ENCODE measurements at places on chromosomes 12 and 14. TPM values are rescaled to one million over a fixed set of nuclear protein-coding genes. Genes with fewer than 3 reads are reported as not detected.

Gene A2M
- total RNA-seq: not detected

Gene CLEC14A
- not detected for total RNA-seq

Gene SLC2A14
- not detected for total RNA-seq

Gene NEK9
- 32.6 TPM for total RNA-seq

Gene OVCH1
- total RNA-seq: 0.02 TPM

Gene MRPL52
- 58.9 TPM for total RNA-seq

Gene CMA1
- not detected for total RNA-seq

Gene TAS2R14
- total RNA-seq: 2.0 TPM

Gene COX8C
- total RNA-seq: not detected

Gene GUCY2C
- total RNA-seq: not detected

Gene RHOJ
- total RNA-seq: not detected

Gene DDIT3
- total RNA-seq: 194 TPM

Gene RASSF8
- 116 TPM for total RNA-seq

Gene CCND2
- 0.06 TPM for total RNA-seq

Gene BMAL2
- 10.9 TPM for total RNA-seq

Gene DNAI7
- not detected for total RNA-seq

Gene FAM216A
- total RNA-seq: 46.4 TPM

Gene PIWIL1
- not detected for total RNA-seq

Gene HSPB8
- 35.8 TPM for total RNA-seq

Gene TMTC2
- total RNA-seq: 9.0 TPM

Gene TCP11L2
- 16.4 TPM for total RNA-seq

Gene GSC
- total RNA-seq: 4.7 TPM

Gene TAS2R13
- total RNA-seq: 0.35 TPM

Gene FAM181A
- not detected for total RNA-seq

Gene TMPRSS12
- total RNA-seq: not detected

Gene DCAF4
- total RNA-seq: 21.5 TPM

Gene TDRD9
- total RNA-seq: not detected

Gene ZBTB42
- 3.1 TPM for total RNA-seq

Gene CCDC38
- 0.89 TPM for total RNA-seq

Gene MIP
- total RNA-seq: not detected

Gene KCNC2
- not detected for total RNA-seq

Gene SDR9C7
- total RNA-seq: not detected

Gene LRIG3
- 13.0 TPM for total RNA-seq

Gene CLEC4D
- total RNA-seq: not detected

Gene KRT79
- not detected for total RNA-seq

Gene SLC4A8
- 0.29 TPM for total RNA-seq

Gene SLCO1B1
- not detected for total RNA-seq

Gene PRB3
- not detected for total RNA-seq

Gene IPO8
- total RNA-seq: 12.5 TPM

Gene TGFB3
- 0.84 TPM for total RNA-seq

Gene LRRC43
- total RNA-seq: not detected

Gene SERPINA12
- total RNA-seq: not detected

Gene PDE3A
- total RNA-seq: 68.2 TPM

Measured in NCI-H460 (cell line).